ENCODE measurements at places on chromosomes 7 and 10. TPM values are rescaled to one million over a fixed set of nuclear protein-coding genes. Genes with fewer than 3 reads are reported as not detected.

TFPI2 gene
- 0.92 TPM for total RNA-seq

CDHR1 gene
- total RNA-seq, result 5.3 TPM

OR2A7 gene
- 0.69 TPM for total RNA-seq

RSU1 gene
- total RNA-seq, result 33.2 TPM

CCL26 gene
- not detected for total RNA-seq

POLR2J gene
- total RNA-seq, result 13.1 TPM

STEAP2 gene
- total RNA-seq, result 9.9 TPM

OR6B1 gene
- total RNA-seq, result not detected

UBTD1 gene
- total RNA-seq, result 6.0 TPM

HYAL4 gene
- not detected for total RNA-seq

GDF10 gene
- total RNA-seq, result 3.0 TPM

CALCR gene
- 5.1 TPM for total RNA-seq

GNAI1 gene
- total RNA-seq, result 94.1 TPM

FGF8 gene
- 0.69 TPM for total RNA-seq

CACUL1 gene
- total RNA-seq, result 39.9 TPM

TASOR2 gene
- total RNA-seq, result 103 TPM

All from diencephalon (tissue), 1 donor.